ENCODE measurements at places on chromosomes 12 and 14.

- DNase-seq: no peak
These were observed 54.1 kb upstream of the DIO3 start for GRCh38 chr14:101506926-101507835.

- DNase-seq: no peak
These were observed 9.7 kb downstream of the DIO3 start for GRCh38 chr14:101571004-101571403.

GRCh38 chr12:104566244-104566993 lies 109.7 kb downstream of the CHST11 start:
- no peak for DNase-seq

DNA sequence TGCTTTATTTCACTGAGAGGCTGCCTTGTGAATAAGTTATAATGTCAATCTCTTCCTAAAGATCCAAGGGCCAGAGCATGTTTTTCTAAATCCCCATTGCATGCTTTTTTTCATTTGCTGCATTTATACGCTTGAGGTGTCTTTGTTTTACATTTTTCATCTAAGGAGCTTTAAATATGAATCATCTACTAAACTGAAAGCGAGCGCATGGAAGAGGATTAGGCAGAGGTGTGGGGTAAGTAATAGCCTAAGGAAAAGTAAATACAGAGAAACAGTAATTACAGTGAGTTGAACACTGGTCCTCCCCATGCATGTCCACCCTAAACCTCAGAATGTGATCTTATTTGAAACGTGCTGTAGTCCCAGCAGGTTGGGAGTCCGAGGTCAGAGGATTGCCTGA lies 76.4 kb upstream of the METAP2 start:
- DNase-seq: no peak

Data from CD4-positive, alpha-beta T cell (primary cell).